GM19239 (cell line): ENCODE measurements at places on chromosomes 12 and 14.

DNA sequence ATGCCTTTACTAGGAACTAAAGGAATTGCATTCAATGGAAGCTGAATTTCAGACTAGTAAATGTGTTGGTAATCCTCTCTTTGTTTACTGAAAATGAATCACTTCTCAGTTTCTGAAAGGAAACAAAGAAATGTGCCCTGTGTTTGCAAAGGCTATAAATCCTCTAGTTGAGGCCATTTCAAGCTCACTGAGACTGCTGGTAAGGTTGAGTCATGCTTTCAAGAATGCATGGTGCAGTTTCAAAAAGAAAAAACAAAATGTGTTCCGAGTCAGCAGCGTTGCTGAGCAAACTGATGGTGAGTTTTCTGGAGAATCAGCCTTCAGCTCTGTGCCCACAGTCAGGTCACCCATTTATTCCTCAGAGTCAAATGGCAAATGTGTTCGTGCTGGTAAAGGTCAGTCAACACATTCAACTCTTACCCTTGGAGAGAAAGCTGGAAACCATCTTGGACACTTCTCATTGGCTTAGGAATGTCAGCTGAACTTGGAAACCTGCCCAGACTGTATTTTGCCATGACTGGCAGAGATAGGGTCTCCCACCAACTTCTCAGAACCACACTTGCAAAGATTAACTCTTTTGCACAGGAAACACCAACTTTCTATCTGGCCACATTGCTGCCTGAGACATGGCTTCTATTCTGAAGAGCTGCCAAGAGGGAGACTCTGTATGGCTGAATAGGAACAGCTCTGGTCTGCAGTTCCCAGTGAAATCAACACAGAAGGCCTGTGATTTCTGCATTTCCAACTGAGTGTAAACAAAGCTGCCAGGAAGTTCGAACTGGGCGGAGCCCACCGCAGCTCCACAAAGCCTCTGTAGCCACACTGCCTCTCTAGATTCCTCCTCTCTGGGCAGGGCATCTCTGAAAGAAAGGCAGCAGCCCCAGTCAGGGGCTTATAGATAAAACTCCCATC lies 484.4 kb downstream of the ATP23 start:
- DNase-seq: peak; percentile 6

DNA sequence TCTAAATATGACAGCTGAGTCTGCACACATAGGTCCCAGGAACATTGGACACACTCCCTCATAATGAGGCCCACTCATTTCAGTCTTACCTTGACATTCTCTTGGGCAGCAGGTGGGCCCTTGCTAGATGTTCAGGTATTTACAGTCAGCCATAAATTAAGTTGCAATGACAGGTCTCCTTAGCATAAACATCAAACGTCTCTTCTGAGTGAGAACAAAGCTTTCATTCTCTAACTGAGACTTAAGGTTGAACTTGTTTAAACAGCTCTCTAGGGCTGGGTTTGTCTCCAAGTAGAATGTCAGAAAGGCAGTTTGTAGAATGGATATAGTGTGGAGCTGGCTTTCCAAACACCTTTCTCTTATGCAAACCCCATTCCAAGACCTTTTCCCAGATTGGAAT lies 10.3 kb downstream of the ACVR1B start:
- DNase-seq: no peak

DNA sequence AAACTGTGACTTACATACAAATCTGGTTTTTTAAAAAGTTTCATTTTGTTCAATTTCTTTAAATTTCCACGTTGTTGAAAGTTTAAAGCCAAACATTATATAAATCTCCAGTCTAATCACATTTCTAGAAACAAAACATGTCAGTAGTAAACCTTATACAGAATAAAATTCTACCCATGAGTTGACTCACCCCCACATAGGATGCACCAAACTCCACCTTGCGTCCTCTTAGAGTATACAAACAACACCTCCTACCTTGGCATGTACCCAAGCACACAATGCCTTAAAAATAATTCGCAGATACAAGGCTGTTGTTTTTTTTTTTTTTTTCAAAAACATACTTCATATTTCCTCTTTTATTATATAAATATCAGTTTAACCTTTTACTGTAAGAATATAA lies 3.3 kb downstream of the FBXL14 start:
- no peak for DNase-seq

DNA sequence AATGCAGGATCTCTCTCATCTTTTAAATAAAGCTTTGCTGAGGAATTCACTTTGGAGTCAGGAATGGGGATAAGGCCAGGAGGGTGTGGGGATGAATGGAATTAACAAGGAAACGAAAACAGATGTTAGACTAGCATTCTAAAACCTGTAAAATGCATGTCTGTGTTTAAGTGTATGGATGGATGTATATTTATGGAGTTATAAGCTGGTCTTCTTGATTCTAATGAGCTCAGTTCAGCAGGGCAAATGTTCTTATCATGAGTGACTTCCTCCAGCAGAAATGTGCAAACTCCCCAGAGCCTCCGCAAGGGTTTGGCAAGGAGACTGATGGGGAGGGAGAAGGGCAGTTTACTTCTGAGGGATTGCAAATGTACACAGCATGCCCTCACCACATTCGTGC lies 149.1 kb downstream of the NTF3 start:
- DNase-seq: no peak

DNA sequence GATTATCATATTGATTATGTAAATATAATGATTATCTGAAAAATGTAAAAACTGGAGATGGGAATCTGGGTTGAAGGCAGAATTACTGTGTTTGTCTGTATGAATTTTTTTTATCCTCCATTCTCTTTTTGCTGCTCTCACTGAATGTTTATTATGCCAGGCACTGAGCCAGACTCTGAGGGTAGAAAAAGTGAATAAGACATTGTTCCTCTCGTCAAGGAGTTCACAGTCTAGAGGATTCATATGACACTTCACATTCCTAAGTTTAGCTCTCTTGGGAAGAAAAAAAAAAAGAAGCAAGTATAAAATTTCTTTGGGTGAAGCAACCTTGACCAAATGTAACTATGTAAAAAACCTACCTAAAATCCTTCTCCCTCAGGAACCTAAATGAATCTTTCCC lies 120.9 kb upstream of the LMO3 start:
- DNase-seq: no peak

DNA sequence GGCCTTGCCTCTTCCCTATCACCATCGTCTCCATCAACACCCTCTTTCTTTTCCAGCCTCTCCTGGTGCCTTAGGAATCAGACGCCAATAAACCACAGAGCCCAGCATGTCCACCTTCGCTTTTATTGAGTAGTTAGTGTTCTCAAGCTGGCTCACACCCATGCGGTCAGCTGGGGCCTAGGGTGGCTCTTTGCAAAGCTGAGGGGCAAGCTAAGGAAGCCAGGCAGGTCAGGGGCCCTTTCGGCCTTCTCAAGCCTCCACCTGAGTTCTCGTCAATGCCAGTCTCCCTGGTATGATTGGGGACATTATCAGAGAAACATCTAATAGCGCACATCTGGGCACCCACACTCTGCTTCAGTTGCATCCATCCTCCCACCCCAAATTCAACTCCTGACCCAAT lies 737 bp upstream of the TEX52 start:
- DNase-seq: no peak

- no peak for DNase-seq
These were observed 9.9 kb upstream of the MYH6 start for GRCh38 chr14:23418021-23418420.

DNA sequence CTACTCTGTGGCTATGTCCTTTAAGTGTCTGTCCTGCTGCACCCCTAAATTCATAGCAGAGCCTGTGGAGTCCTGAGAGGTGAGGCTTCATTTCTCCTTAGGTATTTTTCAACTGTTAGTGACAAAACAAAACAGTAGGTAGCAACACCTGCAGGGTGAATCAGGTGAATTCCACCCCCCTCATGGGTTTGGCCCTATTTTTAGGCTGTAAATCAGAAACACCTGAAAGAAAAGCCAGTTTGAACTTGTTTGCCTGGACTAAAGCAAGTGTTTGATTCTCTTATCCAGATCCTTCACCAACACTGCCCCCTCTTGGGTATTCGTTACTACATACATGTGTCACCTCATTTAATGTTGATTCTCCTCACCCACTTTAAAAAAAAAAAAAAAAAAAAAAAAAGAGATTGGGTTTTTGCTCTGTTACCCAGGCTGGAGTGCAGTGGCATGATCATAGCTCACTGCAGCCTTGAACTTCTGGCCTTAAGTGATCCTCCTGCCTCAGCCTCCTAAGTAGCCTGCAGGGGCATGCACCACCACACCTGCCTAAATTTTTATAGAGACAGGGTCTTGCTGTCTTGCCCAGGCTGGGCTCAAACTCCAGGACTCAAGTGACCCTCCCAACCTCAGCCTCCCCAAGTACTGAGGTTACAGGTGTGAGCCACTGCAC lies 10.3 kb downstream of the TBPL2 start:
- no peak for DNase-seq

DNA sequence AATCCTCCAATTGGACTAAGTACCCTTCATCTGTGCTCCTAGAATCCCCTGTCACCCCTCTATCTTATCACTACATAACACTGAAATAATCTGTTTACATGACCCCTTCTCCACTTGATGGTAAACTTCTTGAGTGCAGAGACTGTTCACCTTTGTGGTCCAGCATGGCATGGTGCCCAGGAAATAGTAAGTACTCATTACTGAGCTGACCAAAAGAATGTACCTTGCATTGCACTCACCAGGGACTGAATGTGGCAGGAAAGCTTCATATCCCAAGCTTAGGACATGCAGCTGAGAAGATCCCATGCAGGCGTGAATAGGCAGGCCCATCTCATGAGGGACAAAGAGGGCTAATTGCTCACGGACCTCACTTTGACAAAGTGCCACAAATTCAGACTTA lies 1.4 kb upstream of the GARIN2 start:
- DNase-seq: no peak

DNA sequence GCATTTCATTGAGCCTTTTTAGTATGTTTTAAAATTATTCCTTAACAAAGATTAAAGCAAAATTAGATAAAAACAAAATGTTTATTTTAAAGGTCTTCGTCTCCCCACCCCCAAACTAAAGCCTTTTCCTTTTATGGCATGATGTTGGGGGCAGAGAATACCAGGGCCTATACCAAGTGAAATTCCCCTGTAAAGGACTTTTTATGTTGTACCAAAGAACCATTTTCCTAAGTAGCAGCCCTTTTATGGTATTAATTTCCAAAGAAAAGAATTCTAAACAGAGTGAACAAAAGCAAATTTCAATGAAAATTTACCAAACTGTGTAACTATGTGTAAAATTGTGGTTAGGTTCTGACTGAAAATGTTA lies 71.9 kb upstream of the GNPNAT1 start:
- DNase-seq: no peak

- no peak for DNase-seq
These were observed 52.0 kb upstream of the CCDC63 start for GRCh38 chr12:110794623-110795280.

DNA sequence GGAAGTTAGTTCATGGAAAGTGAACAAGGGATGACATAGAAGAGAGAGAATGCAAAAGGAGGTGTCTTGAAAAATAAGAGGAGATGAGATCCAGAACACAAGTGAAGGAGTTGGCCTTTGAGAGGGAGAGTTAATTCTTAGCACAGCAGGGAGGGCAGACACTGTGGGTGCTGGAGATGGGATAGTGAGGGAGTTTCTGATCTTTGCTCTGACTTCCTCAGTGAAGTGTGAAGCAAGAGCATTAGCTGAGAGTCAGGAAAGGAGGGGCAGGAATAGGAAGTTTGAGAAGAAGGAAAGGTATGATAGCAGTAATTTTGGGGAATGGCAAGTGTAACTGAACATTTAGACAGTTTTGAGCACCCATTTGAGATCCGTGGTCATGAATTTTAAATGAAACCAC lies 75.8 kb upstream of the COCH start:
- DNase-seq: no peak

DNA sequence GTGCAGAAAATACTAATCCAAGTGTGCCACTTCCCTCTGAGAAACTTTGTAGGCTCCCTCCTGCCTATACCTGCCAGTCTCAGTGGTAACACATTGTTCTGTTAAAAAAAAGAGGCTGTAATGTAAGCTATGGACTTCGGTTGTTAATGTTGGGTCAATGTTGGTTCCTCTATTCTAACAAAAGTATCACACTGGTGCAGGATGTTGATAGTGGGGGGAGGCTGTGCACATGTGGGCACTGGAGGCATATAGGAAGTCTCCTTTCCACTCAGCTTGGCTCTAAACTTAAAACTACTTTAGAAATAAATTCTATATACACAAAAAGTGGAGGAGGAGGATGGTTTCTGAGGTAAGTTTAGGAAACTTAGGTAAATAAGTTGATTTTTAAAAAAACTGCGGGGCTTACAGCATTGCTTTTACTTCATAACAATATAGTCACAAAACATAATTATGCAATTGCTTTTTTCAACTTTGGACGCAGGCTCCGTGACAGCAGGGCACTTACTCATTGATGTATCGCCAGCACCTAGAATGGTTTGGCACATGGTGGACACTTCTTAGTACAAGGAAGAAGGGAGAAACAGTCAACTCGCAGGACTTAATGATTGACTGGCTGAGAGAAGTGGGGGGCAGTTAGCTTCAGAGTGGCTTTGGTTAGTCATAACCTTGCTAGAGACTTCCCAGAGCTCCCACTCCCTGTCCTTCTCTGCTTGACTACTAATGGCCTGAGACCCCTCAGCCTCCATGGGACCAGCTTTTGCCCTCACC lies 7.9 kb upstream of the NYNRIN start:
- no peak for DNase-seq

GRCh38 chr12:54439096-54439495 lies 20.0 kb upstream of the ITGA5 start:
- no peak for DNase-seq

- no peak for DNase-seq
These were observed 199.5 kb downstream of the ANO6 start for GRCh38 chr12:45415393-45415817.

GRCh38 chr12:72995616-72996015 lies 723.4 kb downstream of the TRHDE start:
- DNase-seq: no peak

DNA sequence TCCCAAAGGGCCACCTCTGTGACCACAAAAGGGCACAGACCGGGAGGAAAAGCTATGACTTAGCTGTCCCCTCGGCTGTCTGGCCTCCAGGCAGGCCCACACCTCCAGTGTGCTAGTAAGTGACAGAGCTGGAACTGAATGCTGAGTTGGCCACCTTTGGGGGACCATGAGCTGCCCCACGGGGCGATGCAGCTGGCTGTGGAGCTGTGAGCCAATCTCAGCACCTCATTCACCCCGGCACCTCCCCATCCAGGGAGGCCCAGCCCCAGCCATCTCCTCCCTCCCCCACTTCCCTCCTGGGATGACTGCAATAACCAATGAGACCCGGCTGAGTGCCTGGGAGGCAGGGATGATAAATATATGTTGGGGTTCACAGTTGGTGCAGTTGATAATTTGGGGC lies 12.2 kb upstream of the TESC start:
- no peak for DNase-seq

DNA sequence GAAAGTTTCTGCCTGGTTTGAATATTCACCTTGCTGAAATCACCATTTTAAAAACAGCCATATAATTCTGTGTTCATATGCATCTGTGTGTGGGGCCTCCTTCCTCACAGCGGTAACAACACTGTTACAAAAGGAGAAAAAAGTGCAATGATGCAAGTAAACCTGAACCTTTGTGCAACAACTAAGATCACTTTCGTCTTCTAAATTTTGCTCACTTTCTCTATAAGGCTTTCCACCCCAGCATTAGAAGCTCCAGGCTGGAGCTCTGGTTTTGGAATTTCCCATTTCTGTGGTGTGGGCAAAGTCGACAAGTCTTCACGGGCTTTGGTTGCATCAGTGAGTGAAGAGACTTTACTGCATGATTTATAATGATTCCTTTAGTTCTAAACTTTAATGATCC lies 18.4 kb downstream of the FGD6 start:
- DNase-seq: no peak
